ENCODE measurements at places on chromosomes 12 and 14.

GRCh38 chr12:91123236-91123916 lies 12.1 kb upstream of the LUM start:
- DNase-seq: no peak

GRCh38 chr12:93275589-93275988 lies 102.1 kb upstream of the NUDT4 start:
- no peak for DNase-seq

DNA sequence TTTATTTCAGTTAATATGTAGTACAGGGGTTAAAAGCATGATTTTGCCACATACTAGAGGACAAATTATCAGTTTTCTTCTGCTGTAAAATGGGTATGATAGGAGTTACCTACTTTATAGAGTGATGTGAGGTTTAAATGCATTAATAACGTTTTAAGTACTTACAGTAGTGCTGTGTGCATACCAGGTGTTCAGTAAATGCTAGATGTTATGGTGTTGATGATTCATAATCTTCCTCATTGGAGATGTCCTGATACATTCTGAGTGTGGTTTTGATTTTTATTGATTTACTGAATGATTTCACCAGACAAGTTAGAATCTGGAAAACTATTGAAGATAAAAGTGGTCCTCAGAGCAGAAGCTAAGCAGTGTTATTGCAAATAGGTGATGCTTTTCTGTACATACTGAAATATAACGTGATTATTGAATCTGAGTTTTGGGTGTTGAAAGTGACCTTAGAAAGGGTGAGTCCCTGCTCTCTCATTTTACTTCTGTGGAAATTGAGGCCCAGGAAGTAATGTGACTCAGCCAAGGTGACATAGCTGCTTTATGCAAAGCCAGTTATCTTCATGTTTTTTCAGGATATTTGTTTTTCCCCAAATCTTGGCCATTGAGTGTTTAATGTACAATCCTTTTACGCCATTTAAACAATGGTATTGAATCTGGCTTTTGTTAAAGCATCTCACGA lies 54.7 kb downstream of the VRK1 start:
- no peak for DNase-seq

GRCh38 chr12:26808766-26809476 lies 24.1 kb downstream of the ITPR2 start:
- no peak for DNase-seq

- DNase-seq: no peak
Observed at GRCh38 chr12:117818400-117818799, 150.4 kb downstream of the KSR2 start.

- DNase-seq: no peak
Observed at GRCh38 chr14:52649511-52649910, 45.8 kb downstream of the ERO1A start.

- DNase-seq: no peak
Observed at GRCh38 chr12:110849748-110850403, 3.1 kb downstream of the CCDC63 start.

DNA sequence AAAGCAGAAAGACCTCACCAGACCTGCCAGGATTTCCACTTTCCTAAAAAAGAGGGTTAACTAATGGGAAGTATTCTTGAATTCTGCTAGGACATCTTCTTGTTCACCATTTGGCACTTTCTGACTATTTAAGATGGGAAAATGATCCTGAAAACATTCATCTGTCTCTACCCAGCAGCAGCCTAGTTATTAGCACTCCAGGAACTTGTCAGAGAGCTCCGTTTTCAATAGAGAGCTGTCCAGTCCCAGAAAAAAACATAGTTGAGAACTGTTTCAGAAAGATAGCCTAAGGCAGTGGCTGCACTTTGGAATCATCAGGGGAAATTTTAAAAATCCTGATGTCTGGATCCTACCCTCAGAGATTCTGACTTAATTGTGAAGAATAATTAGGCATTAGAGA lies 22.1 kb upstream of the CEP83 start:
- no peak for DNase-seq

DNA sequence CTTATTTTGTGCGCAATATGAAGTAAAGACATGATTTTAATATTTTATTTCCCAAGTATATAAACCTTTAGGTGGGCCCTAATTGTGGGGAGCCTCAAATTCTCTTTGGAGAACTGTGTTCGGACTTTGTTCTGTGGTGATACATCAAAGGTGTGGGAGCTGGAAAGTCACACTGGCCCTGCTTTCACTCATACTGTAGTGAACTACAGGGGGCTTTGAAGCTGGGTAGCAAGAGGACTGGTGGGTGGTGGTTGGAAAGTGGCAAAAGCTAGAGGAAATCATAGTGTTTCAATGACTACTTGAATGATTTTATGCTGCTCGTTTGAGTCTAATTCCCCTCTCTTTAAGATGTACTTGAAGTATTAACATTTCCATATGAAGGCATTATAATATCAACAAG lies 13.2 kb downstream of the TTC6 start:
- DNase-seq: no peak

DNA sequence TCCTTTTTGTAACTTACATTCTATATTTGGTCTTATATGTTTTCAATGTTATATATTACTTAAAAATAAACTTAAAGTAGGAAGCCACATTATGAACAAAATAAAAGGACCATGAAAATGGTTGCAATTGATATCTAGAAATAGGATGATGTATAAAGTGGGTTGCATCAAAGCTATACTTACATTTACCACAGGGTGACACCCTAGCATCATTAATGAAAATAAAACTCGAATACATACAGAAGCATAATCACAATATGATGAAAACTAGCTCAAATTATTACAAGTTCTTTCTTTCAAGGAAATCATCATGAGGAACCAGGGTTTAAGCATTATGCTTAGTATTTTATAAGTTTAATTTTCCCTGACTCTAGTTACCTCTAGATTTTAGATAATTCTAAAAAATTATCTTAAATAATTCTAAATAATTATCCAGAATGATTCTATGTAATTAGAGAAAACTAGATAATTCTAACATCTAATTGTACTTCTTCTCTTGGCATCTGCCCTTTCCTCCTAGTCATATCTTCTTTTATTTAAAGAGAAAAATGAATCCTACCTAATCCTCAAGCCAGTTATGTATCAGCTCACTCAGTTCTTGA lies 31.2 kb downstream of the TAS2R7 start:
- no peak for DNase-seq

DNA sequence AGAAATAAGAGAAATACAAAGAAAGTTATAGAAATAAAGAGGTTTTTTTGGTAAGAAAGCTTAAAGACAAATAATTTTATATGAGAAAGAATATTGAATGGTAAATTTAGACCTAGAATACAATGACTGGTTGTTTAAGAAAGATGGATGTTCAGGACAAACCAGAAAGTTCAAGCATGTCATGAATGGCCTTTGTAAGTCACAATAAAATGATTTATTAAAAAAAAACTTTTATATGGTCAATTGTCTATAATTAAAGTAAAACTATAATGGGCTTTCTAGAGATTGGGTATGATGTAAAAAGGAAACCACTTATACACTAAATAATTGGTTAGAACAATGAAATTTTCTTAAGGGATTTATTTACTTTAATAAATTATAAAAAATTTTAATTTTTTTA lies 19.8 kb upstream of the CAPRIN2 start:
- DNase-seq: no peak

DNA sequence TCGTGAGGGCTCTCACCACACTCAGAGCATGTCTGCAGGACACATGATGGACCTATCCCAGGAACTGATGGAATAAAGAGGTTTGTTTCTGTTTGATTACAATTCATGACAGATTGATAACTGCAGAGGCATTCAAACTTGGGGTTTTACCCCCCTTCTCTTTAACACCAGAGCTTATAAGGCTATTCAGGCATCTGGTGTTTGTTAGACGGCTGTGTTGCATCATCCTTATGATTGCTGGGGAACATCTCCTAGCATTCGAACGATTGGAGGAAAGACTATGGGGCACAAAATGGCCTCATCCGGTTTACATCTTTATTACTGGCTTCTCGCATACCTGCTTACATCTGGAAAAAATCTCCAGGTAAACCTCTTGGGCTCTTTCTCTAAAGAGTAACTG lies 191.8 kb downstream of the MSRB3 start:
- DNase-seq: no peak

DNA sequence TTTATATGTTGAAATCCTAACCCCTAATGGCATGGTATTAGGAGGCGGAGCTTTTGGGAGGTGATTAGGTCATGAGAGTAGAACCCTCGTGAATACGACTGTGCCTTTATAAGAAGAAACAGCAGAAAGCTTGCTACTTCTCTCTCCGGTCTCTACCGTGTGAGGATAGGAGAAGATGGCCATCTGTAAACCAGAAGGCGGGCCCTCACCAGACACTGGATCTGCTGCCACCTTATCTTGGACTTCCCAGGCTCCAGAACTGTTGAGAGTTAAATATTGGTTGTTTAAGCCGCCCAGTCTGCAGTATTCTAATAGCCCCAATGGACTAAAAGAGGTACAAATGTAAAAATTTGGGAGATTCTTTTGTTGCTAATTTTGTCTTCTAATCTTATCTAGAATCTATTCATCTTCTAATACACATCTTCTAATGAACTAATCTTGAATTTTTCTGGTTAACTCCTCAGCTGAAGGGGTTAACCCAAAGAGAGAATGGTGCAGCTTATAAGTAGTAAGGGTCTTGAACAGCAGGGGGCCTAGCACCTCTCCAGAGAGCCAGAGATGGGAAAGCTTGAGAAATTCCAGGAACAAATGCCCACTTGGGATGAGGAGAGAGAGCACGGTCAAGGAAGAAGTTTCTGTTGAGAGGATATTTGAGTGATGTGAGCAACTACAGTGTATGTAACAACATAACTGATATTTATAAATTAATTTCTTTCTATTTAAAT lies 264.0 kb upstream of the GRIP1 start:
- DNase-seq: no peak

- no peak for DNase-seq
Observed at GRCh38 chr14:34472706-34473279, 10.8 kb upstream of the SPTSSA start.

GRCh38 chr14:75715926-75716780 lies 55.1 kb downstream of the TTLL5 start:
- DNase-seq: no peak

DNA sequence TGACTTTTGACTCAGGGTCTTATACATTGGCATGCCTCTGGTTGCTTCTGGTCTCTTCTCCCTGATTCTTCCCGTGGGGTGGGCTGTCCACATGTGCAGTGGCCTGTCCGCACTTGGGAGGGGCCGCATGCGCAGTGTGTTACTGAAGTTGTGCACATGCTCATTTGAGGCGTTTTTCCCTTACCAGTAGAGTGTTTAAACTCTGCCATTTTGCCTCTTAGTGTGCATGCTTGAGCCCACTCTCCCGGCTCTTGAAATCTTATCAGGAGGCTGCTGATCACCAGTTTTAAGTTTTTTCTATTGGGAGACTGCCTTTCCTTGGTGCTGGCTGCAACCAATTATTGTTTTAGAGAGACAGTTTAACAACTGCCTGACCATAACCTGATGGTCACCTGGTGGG lies 32.1 kb upstream of the HECTD1 start:
- DNase-seq: no peak

DNA sequence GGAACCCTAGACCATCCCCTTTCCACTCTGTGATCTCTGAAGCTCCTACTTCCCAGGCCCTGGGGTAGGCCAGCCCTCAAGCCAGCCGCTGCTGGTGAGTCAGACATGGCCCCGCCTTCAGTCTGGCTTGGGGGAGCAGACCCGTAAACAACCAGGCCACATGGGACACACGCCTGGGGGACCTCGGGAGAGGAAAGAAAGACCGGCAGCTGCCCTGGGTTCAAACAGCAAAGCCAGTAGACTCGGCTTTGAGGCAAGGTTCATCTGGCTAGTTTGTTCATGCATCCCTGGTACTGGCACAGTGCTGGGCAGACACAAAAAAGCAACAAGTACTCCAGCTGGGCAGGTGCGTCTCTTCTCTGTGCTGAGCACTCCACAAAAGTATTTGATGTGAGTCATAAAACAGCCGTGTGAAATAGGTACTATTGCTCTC lies 101.9 kb downstream of the SETD3 start:
- DNase-seq: no peak

DNA sequence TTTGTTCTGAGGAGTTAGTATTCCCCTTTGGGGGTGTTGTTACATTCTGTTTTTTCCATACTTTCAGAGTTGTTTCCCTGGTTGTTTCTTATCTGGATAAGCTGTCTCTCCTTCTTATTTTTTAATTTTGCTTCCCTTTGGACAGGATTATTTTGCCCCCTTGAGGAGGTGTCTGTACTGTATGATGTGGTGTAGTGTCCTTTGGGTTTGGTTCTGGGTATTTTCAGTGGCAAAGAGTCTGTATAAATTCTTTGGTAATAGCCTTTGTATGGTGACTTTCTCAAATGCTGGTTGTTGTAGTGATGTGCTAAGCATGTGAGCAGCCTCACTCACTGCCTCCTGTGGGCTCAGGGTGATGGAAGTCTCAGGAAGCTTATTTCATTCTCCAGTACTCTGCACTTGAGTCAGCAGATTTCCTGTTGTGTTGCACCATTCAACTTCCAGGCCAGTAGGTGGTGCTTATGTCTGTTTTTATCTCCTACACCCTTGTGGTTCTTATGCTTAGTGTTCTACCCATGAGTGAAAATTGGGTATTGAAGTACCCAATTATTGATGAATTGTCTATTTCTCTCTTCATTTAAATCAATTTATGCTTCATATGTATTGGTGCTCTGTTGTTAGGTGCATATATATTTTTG lies 103.3 kb upstream of the PMCH start:
- DNase-seq: no peak

- DNase-seq: no peak
Observed at GRCh38 chr12:88723219-88723618, 142.9 kb upstream of the KITLG start.

DNA sequence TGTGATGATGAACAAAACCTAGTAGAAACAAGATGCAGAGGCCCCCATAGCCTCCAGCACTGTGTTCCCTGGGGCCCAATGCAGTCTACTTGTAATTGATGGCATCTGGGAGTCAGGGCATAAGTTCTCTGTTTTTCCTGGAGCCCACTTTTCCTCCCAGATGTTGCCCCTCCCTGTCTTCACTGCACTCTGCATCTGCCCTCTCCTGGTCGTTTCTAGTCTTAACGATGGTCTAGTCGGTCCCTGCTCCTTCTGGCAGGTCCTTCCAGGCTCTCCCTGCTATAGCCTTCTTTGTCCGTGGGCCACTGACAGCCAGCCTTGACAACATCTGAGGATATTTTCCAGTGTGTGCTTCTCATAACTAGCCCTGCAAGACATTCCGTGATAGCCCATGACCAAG lies 208.3 kb downstream of the GXYLT1 start:
- no peak for DNase-seq

Measured in ecto neural progenitor cell (in vitro differentiated cells).